ENCODE measurements at places on chromosomes 12 and 14.

GRCh38 chr12:116892349-116893140 is 11.3 kb upstream of the HRK start:
- no peak for DNase-seq

DNA sequence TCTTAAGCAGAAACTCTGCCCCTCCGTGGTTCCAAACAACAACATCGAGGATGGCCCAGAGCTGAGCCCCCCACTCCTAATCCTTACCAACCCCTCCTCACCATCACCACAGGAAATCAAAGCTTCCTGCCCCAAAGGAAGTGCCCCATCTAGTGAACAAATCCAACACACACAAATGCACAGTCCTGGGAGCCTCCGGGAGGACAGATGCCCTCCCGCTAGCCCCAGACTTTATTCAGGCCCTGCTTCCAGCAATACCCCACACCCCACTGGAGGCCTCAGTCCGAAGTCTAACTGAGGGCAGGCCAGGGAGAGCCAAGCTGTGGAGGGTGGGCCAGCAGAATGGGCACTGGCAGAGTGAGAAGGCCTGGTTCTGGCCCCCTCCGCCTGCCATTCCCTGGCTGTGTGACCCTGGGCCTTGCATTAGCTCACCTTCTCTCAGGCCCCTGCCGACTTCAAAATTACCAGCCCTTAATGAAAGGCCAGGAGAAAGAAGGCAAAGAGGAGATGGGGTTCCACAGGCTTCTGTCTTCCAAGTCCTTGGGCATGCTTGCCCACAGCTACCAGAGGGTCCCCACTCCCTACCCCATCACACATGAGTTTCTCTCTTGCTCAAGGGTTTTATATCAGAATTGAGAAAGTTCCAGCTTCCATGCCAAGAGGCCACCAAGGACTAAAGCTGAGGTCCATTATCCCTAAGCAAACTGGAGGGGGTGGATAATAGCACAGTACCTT is 2.3 kb downstream of the HDAC7 start:
- no peak for DNase-seq

DNA sequence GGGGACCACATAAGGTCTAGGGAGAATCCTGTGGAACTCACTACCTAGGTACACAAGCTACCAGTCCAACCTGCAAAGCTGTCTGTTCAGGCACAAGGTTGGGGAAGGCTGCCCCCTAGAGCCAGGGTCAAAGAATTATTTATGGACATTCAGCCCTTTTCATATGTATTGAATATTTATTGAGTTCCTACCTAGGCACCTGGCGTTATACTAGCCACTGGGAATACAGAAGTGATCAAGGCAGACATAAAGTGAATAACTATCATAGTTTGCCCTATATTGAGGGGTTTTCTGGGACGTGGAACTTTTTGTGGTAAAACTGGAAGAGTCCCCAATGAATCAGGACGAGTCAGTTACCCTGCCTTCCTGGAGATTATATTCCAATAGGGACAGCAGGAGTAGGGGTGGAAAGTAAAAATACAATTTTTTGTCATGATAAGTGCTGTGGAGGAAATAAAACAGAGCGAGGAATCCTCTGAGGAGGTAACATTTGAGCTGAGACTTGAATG is 5.8 kb upstream of the SLC48A1 start:
- peak; percentile 74 for DNase-seq

DNA sequence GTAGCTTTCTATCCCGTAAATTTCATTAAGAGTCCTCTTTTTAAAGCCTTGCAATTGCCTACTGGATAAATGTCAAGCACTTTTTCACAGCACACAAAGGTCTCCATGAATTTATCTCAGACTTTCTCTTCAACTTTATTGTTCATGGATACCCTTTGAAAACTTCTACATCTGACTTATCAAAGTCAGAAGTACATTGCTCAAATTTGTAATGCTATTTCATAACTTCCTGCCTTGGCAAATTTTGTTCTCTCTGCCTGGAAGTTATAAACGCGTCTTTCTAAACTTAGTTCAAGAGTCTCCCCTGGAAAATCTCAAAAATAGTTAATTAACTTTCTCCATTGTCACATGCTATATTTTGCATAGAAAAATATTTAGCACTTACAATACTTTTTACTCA is 55.9 kb upstream of the RERGL start:
- DNase-seq, result no peak

- DNase-seq, result no peak
These were observed 32.4 kb upstream of the HELB start for GRCh38 chr12:66269757-66270383.

DNA sequence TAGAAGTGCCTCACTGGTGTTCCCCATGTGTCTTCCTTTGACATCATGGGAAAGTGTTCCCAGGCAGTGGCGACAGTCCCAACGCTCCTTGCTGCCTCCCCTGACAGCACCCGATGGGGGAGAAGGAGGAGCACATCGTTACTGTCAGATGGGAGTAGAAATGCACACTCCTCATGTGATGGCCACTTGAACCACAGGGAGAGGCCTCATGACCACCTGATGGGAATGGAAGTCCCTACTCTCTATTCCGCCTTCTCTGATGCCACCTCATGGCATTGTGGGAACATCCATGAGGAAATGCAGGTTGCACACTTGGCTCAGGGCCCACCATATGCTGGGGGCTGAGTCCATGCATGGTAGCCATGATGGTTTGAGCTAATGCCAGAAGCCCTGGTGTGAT is 14.3 kb upstream of the CORO1C start:
- DNase-seq, result no peak

DNA sequence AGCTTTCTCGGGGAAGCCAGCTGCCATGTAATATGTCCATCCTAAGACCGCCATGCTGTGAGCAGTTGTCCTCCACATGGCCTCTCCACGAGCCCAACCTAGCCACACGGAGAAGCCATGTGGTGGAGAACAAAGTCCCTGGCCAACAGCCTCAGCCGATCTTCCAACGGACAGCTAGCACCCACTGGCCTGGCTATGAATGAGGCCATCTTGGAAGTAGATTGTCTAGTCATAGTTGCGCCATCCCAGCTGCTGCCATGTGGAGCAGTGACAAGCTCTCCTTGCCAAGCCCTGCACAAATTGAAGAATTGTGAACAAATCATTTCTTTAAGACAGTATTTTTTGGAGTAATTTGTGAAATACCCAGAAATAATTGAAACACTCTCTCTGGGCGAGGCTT is 49.3 kb upstream of the USP44 start:
- DNase-seq, result no peak

GRCh38 chr14:22646570-22647254 is 2.6 kb upstream of the OR6J1 start:
- DNase-seq, result no peak

DNA sequence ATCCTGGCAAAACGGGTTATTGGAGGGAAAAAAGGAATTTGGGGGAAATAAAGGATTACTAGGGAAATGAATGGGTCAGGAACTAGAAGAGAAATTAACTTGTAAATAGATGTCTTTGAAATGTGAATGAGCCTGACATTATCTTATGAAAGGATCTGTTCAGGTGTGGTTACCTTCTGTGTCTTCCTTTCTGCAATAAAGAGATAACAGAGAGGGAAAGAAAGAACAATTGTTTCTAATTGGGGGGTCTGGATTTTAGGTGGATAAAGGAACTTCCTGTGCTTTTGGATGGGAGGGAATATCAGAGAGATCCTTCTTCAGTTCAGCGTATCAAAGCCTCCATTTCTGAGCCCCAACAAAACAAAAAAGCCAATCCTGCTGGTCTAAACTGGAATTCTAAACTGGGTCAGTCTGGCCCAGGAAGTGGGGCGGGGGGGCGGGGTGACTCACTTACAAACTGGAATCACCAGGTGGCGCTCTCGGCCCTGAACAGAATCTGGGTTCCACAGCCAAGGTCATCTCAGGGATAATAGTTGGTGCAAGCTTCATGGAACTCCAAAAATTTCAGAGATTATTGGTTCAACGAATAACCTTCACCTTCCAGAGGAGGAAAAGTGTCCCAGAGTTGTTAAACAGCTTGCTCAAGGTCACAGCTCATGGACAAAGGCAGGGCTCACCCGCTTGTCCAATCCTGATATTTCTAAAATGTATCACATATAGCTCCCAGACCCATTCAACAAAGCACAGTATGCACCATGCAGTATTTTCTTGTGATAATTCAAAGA is 15.2 kb upstream of the PEBP1 start:
- DNase-seq, result peak; percentile 50

DNA sequence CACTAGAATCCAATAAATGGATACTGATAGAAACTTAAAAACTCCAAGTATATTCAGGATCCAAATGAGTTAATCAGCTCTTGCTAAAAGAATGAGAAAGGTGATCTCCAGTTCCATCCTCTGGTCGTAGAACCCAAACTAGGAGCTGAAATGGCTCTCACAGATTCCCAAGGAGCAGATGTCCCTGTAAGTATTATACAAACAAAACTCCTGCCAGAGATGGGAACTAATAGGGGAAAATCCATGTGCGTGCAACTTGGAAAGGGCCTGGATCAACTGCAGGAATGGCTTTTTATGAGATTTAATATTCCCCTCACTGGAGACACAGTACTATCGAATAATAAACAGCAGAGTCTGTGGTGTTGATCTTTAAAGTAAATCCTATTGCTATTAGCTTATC is 309.2 kb upstream of the TBX3 start:
- DNase-seq, result no peak

GRCh38 chr12:102465762-102466560 is 14.4 kb downstream of the IGF1 start:
- no peak for DNase-seq

GRCh38 chr14:87334997-87335685 is 657.8 kb downstream of the GALC start:
- no peak for DNase-seq

- DNase-seq, result no peak
These were observed 182.9 kb downstream of the FOXG1 start for GRCh38 chr14:28949503-28949902.

GRCh38 chr12:54306925-54307741 is 6.3 kb upstream of the NFE2 start:
- DNase-seq, result peak; percentile 78

DNA sequence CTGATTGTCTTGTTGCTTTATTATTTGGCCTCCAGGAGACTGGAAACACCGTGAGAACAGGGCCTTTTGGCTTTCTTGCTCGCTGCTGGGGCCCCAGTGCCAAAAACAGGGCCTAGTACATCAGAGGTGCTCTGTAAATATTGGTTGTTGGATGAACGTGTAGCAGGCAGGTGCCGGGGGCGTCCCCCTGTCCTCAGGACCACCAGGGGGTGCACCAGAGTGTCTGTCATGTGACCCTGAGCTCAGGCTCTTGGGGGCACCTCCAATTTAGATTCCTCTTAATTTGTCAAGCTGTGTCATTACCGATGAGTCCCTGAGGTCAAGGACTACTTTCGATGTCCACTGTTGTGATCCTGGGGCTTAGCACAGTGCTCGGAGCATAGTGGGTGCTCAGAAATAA is 87.1 kb downstream of the ACACB start:
- DNase-seq, result no peak

GRCh38 chr14:89407856-89408255 is 9.2 kb downstream of the FOXN3 start:
- DNase-seq, result no peak

- no peak for DNase-seq
These were observed 50.8 kb downstream of the NTN4 start for GRCh38 chr12:95739561-95740313.

DNA sequence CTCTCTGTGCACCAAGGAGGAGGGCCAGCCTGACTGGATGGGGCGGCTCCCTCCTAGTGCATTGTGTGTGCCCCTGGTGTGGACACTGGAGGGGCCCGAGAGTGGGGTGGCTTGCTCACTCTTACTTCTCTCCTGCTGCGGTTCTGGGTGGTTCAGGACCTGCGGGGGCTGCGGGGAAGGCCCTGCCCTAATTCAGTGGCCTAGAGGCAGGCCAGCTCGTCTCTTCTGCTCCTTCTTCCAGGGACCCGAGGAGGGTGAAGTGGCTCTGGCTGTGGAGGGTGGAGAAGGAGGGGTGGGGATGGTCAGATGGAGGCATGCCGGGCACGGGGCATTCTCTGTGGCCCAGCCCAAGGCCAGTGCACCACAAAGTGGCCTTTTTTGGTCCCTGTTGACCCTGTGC is 87.1 kb downstream of the BEGAIN start:
- DNase-seq, result no peak

DNA sequence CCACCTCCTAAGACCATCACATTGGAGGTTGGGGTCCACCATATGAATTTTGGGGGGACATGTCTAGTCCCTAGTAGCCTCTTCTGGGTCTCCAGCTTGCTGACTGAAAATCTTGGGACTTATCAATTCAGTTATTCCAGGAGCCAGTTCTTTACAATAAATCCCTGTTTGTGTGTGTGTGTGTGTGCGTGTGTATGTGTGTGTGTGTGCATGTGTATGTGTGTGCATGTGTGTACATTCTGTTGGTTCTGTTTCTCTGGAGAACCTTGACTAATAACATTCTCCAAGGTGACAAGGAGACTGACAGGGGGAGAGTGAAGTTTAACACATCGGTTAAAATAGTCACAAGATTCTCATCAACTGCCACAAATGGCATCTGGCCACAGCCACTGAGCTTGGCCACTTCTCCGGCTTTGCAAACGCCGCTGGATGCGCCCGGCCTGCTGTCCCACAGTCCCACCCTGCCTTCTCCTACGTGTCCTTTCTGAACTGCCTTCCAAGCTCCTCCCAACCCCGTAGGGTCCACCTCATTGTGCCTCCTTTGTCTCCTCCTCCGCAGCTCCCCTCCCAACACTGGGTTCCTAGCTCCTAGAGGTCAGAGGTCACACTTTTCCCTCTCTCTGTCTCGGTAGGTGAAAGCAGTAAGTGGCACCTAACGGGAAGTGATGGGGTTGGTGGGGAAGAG is 88.1 kb upstream of the DIO3 start:
- DNase-seq, result no peak

GRCh38 chr12:89889062-89889461 is 180.4 kb upstream of the ATP2B1 start:
- no peak for DNase-seq

GRCh38 chr14:100132161-100132902 is 27.1 kb downstream of the DEGS2 start:
- DNase-seq, result no peak

DNA sequence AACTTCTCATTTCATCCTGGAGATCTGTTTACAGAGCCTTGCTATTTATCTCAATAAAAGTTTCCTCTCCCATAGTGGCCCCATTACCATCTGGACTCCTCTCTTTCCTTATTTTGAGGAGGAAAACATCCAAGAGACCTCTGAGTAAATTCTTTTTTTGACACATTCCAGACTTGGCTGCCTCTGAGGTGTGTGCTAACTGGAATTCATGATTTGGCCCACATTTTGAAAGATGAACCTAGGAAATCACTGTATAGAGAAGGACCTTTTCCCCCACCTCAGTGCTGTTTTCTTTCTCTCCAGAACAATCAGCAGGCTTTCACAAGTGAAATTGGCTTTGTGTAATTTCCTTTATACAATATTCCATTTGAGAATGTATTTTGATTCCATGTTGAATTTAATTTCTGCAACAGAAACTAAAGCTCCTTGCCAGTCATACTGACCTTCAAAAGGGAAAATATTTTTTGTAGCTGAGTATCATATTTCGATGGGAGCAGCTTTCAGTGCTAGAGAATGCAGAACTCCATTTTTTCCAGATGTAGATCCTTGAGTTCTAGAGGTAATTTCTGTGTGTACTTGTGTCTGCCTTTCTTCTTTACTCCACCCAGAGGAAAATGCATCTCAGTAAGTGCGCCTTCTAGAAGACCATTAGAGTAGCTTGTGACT is 244.9 kb upstream of the RGS6 start:
- no peak for DNase-seq

- DNase-seq, result no peak
These were observed 123.0 kb downstream of the RPS29 start for GRCh38 chr14:49463146-49463545.

Data from CD4-positive, alpha-beta T cell treated with Interferon gamma for 1 hour (primary cell).